ENCODE measurements at places on chromosomes 16 and 17.

DNA sequence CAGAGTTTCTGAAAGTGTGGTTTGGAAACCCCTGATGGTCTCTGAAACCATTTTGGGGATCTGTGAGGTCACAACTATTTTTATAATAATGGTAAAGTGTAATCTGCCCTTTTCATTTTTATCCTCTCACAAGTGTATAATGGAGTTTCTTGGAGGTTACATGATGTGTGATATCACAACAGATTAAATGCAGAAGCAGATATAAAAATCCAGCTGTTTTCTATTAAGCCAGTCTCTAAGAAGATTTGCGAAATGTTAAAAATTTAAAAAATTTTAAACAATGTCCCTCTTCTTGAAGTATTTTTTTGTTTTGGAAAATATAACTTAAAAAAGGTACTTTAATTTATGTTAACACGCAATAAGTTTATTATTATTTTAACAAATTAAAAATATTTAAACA is 48.7 kb downstream of the RPGRIP1L start:
- DNase-seq, result no peak

DNA sequence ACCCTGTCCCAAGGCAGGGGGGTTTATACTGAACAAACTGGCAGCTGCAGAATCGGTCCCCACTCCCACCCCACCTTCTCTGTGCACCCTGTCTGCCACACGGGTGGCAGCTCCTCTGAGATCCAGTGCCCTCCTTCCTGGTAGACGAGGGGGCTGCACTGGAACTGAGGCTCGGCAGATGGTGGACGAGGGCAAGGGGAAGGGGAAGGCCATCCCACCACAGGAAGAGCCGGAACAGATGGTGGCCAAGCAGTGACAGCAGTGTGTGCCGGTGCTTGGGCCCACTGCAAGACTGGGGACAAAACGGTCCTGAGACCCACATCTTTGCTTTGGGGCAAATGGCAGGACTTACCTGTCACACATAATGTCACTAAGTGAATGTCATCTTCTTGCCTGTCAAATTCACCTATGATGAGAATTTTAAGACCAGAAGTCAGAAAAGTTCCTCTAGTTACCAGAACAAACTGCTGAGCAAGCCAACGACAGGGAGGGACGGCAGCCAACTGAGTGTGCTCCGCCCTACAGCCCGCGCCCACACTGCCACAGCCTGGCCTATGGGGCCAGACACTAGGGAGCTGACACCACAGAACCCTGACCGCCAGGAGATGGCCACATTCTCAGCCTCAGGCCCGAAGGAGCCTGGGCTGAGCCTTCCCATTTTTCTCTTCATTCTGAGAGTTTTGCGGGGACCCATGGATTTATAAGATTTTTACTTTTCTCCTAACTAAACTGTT is 14.4 kb downstream of the NTAN1 start:
- no peak for DNase-seq

DNA sequence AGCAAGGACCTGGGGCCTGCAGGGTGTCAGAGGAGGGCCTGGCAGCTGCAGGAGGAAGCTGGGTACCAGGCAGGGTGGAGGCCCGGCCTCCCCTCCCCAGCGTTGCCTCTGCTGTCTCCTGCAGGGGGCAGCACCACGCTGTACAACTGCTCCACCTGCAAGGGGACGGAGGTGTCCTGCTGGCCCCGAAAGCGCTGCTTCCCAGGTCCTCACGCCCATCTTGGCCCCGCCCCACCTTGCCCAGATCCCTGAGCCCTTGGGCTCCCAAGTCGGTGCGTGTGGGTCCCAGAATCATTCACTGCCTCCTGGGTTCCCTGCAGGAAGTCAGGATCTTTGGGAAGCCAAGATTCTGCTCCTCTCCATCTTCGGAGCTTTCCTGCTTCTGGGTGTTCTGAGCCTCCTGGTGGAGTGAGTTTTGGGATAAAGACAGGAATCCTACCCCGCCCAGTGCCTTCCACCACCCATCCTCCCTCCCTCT is 1.2 kb downstream of the TMEM95 start:
- peak; percentile 86 for DNase-seq

DNA sequence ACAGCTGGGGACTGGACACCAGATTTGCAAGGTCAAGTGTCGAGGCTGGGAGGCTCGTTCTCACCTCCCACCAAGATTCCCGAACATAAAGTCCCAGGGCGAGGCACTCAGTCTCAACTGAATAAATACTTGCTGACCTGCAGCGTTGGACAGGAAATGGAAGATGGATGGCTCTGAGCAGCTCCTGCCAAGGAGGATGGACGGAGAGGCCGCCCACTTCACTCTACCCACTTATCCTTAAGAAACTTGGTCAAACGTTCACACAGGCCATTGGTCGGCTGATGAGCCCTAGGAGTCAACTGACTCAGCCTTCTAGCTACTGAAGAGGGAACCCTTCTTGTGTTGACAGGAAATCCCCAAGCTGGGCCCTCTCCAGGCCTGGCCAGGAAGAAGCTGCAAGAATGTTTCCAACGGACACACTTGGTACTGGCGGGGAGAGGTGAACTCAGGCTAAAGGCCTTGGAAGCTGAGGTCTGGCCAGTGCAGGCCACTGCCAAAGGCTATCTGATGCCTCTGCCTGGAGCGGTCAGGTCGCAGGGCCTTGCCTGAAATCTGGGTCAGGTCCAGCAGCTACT is 50.0 kb downstream of the VAC14 start:
- no peak for DNase-seq

DNA sequence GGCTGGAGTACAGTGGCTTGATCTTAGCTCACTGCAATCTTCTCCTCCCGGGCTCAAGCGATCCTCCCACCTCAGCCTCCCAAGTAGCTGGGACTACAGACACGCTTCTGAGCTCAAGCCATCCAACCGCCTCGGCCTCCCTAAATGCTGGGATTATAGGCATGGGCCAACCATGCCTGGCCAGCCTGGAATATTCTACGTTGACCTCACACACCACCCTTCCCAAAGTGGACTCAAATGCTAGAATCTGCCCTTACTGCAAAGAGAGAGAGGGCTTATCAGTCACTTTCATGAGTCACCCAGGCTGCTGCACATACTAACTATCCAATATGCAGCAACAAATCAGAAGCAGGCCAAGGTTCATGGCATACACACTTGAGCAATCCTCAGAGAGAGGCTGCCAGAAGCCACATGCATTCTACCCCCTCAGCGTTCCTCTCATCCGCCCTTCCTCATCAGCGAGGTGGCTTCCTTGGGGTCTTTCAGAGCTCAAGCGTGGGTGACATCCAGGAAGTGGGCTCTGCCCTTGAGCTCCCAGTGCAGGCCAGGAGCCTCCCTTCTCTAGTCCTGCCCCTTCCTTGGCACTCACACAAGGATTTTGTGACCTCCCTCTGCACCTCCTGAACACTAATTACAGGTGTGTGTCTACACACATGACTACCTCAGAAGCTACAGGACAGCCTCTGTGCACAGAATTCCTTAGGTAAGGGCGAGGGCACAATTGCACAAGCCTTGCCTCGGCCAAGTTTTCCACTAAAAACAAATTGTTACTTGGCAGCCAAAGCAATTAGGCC is 24.8 kb upstream of the SIAH1 start:
- DNase-seq, result no peak

GRCh38 chr16:67516296-67517154 is 12.1 kb upstream of the RIPOR1 start:
- DNase-seq, result no peak

DNA sequence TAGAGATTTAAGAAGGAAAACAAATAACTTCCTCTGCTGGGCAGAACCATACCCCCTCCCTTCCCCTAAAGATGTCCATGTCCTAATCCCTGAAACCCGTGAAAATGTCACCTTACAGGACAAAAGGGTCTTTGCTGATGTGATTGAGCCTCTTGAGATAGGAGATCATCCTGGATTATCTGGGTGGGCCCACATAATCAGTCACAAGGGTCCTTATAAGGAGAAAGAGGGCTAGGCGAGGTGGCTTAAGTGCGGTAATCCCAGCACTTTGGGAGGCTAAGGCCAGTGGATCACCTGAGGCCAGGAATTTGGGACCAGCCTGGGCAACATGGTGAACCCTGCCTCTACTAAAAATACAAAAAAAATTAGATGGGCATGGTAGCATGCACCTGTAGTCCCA is 12.0 kb upstream of the SLC39A11 start:
- DNase-seq, result no peak

GRCh38 chr17:76270770-76271668 is 5.9 kb downstream of the UBALD2 start:
- DNase-seq, result peak; percentile 31

GRCh38 chr16:85640585-85640984 is 27.5 kb downstream of the GSE1 start:
- no peak for DNase-seq

DNA sequence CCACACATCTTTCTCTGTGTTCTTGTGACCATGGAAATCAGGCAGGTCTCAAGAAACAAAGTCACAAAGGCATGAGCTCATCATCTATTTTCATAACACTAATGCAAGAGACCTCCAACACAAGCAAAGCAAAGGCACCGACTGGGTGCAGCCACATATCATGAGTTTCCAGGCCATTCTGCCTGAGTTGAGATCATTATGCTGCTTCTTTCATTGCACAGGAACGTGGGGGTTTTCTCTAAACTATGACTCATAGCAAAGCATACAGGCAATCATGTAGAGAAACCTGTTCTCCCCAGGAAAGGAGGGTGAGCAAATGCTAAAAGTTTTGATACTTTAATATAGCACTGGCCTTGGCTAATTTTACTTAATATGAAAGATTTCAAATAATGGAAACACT is 60.7 kb downstream of the GRIN2A start:
- no peak for DNase-seq

DNA sequence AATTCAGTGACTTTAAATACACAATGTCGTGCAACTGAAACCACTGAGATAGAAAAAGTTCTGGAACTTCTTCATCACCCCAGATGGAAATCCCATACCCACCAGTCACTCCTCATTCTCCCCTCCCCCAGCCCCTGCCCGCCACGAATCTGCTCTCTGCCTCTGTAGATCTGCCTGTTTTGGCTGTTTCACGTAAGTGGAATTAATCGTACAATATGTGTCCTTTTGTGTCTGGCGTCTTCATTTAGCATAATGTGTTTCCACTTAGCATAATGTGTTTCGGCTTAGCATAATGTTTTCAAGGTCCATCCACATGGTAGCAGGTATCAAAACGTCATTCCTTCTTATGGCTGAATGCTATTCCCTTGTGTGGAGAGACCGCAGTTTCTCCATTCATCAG is 3.5 kb upstream of the SPPL2C start:
- no peak for DNase-seq
